Cerebellar cortex (tissue), 1 donor: ENCODE measurements at places on chromosomes 2 and 18.

- DNase-seq, result no peak
Observed at GRCh38 chr18:13465124-13465446, 246.5 kb downstream of the LDLRAD4 start.

DNA sequence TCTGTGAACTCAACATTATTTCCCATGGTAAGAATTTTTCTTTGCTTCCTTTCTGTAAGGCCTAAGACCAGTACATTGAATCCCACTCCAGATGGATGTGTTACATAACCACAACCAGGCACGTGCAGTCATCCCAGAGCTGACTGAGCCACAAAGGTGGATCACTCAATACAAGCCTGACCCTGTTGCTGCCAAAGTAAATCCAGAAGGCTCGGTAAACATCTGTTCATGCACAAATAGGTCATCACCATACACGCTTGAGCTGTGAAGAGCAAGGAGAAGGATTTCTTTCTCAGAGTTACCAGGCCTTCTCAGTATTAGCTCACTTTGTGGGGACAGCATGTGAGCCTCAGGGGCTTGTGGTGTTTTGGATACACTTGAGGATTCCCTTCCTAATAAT is 791.4 kb upstream of the FANCL start:
- DNase-seq, result no peak

GRCh38 chr2:172488556-172488955 is 61.2 kb downstream of the ITGA6 start:
- DNase-seq, result no peak

DNA sequence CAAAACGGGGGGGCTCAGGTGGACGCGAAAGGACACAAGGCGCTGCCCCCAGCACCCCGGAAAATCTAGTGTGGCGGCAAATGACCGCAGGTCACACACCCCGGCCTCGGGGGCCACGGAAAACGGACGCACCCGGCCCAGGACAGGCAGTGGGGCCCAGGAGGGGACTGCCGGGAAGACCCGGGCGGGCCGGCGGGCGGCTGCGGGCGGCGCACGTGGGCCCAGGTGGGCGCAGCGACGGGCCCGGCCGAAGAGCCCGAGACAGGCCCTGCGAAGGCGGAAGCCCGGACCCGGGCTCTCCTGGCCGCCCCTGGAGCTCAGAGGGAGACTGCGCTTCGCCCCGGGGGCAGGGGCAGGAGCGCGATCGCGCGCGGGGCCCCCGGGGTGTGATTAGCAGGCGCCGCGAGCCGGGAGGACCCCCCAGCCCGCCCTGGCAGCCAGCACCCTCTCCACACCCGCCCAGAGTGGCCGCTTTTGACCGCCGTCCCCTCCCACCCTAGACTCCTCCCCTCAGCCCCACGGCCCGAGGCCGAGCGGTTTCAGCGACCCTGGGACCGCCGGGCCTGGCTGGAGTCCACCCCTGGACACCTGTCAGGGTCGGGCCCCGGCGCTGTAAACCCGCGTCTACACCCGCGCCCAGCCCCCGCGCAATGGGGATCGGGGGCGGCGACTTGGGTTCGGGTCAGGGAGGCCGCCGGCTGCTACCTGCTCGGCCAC is 773 bp downstream of the MBP start:
- DNase-seq, result no peak

- DNase-seq, result no peak
Observed at GRCh38 chr2:173214213-173214612, 138.6 kb downstream of the MAP3K20 start.

DNA sequence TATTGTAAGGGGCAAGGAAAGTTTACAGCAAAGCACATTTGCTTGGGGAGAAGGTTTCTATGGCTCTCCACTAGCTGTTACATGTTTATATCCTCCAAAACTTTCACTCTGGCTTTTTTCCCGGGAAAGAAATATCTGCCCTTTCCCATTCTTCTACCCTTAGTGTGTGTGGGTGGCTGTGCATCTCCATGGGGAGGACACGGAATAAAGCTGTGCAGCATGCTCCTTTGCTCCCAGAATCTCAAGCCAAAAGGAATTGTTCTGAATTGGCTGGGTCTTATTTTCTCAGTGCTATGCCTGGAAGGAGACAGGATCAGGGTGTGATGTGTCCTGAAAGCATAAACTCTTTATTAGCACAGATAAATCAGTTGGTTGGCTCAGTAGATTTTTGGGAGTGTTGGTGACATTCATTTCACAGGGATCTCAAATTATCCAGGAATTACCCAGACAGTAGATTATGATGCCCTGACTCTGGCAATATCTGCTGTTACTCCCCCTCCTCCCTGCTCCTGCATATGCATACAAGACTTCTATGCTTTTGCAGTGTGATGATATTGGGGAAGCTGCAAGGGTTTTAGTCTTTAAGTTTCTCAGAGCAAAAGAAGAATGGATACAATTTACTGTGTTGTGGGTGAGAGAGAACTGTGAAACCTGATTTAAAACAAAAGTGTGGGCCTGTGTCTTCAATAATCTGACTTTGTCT is 63.1 kb downstream of the PARD3B start:
- peak; percentile 26 for DNase-seq

- DNase-seq, result no peak
Observed at GRCh38 chr2:158714420-158714819, 80.7 kb upstream of the DAPL1 start.

- peak; percentile 28 for DNase-seq
Observed at GRCh38 chr2:136135921-136136906, 18.3 kb upstream of the CXCR4 start.

GRCh38 chr2:177548636-177549035 is 156.1 kb downstream of the AGPS start:
- no peak for DNase-seq

DNA sequence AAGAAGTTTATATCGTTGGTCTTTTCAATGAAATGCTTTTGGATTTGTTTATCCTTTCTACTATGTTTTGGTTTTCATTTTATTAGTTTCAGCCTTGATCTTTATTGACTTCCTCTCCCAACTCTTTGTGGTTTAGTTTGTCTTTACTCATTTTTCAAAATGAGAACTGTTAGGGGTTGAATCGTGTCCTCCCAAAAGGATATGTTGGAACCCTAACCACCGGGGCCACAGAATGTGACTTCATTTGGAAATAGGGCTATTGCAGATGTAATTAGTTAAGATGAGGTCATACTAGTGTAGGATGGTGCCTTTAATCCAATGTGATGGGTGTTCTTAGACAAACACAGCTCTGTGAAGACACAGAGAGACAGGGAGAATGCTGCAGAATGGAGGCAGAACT is 60.4 kb upstream of the IL1R2 start:
- no peak for DNase-seq

DNA sequence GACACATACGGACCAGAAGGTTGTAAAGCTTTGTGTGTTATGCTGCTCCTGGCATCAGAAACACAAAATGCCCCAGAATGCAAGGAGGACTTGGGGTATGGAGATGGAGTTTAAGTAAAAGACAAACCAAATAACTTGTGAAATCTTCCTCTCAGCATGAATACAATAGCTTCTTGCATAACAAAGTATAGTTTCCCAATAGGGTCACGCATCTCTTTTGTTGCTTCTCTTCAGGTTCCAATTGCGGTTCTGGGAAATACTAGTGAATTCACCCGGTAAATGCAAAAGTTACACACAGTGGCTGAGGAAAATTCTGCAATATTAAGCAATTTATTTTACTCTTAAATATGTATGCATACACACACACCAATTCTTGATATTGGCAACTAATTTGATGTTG is 339.2 kb upstream of the EPHA4 start:
- DNase-seq, result no peak

GRCh38 chr2:169478339-169478738 is 955 bp upstream of the BBS5 start:
- DNase-seq, result no peak

GRCh38 chr2:231923951-231924888 is 2.0 kb downstream of the NPPC start:
- no peak for DNase-seq

DNA sequence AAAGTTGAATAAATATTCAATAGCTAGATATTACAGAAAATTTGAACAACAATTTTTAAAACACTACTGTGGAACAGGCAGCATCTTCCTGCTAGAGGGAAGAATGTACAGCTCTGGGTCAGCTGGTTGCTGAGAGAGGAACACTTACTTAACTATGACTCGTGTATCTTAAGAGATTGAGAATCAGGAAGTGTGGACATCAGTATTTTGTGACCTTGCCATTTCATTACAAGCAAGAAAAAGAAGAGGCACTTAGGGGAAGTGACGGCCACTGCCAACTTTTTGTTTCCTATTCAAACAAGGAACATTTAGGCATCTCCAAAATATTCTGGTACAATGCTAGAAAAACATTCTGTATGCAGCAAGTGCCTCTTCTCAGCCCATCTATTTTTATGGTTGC is 45.9 kb downstream of the ITPRID2 start:
- DNase-seq, result no peak

GRCh38 chr2:195382186-195382585 is 274.8 kb upstream of the SLC39A10 start:
- no peak for DNase-seq

DNA sequence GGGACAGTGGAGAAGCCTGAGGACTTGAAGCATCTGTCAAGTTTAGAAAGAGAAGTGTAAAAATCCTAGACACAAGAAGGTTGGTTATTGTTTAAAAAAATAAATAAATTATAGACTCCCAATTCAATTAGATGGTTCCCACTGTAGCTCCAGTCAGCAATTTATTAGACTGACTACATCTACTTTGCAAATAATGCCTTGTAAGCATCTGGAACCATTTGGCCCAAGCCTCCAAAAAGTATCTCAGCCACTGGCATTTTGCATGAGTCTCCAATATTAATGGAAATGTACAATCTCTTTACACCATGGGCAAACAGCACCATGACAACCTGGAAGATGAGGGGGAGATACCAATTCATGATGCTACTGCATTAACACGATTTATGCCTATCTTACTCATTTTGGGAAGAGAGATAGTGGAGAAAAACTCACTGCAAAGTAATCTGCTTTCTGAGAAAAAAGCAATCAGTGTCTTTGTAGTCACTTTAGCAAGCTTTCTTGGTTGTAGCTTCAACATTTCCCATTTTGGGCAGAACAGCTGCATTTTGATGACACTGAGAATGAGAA is 2.8 kb downstream of the NYAP2 start:
- DNase-seq, result peak; percentile 48

DNA sequence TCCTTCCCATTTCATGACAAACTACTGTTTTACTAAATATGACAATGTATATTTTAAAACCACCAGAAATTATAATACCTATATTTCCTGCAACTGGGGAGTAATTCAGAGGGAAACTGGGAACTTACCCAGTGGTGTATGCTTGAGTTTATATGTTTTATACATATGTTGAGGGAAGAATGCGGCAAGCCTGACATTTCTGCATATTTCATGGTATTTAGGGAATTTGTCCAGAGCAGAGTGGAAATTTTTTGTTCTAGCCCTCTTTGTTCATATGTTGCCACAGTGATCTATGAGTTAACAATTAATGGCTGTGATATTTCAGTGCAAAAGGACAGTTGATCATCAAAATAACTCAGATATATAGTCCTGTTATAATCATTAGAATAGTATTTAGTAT is 230.8 kb upstream of the VWC2L start:
- DNase-seq, result no peak

GRCh38 chr18:57143265-57143664 is 3.6 kb upstream of the BOD1L2 start:
- no peak for DNase-seq

DNA sequence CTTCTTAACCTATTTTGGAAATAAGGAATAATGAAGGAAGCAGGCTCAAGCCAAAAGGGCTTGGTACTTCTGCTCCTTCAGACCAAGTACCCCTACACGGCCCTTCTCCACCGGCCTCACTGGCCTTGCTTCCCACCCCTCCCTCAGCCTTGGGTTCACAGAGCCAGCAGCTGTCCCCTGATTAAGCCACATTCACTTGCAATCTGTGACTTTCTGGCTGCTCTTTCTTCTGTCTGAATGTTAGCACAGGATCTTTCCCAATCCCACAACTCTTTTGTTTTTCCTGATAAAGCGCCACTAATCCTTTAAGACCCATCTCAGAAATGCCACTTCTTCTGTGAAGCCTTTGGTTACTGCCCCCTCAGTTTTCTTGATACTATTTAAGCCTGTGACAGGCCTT is 52.4 kb downstream of the REEP1 start:
- DNase-seq, result no peak

DNA sequence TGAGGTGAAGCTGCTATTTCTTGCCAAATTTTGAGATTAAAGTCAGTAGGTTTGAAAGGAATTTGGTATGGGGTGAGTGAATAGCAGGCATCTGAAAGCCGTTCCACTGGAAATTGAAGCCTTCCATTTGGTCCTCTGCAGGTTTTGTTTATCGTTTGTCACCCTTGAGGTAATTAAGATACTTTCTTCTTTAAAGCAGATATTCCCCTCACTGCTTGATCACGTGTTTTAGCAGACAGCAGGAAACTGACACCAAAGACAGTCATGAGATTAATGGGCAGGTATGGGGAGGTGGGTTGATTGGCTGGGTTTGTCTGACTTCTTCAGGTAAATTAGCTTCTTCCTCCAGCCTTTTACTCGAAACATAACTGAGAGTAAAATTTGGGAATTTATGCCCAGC is 10.7 kb downstream of the LPIN1 start:
- DNase-seq, result no peak

DNA sequence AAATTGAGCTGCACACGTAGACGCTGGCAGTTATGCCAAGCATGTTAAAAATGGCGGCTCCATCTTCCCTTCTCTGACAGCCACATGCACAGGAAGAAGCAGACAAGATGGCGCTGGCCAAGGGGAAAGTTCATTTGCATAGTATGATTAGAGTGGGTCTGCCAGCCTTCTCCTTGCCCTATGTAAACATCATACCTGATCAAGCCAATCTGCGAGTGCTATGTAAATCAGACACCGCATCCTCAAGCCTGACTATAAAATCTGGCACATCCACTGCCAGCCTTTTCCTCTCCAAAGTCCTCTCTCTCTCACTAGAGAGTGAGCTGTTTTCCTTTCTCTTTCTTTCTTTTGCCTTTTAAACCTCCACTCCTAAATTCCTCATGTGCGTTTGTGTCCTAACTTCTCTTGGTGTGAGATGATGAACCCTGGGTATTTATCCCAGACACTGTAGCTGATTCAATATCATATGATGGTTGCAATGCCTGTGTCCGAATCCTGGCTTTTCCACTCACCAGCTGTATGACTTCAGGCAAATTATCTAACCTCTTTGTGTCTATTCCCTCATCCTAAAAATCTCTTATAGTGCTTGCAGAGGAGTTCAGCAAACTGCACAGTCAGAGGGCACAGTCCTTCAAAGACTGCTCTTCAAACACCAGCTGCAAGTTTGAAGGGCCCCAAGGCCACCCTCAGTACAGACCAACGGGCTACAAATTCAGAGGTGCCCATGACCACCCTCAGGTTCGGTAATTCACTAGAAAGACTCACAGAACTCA is 39.3 kb upstream of the ITSN2 start:
- DNase-seq, result no peak
